ENCODE measurements at places on chromosomes 5 and 9.

DNA sequence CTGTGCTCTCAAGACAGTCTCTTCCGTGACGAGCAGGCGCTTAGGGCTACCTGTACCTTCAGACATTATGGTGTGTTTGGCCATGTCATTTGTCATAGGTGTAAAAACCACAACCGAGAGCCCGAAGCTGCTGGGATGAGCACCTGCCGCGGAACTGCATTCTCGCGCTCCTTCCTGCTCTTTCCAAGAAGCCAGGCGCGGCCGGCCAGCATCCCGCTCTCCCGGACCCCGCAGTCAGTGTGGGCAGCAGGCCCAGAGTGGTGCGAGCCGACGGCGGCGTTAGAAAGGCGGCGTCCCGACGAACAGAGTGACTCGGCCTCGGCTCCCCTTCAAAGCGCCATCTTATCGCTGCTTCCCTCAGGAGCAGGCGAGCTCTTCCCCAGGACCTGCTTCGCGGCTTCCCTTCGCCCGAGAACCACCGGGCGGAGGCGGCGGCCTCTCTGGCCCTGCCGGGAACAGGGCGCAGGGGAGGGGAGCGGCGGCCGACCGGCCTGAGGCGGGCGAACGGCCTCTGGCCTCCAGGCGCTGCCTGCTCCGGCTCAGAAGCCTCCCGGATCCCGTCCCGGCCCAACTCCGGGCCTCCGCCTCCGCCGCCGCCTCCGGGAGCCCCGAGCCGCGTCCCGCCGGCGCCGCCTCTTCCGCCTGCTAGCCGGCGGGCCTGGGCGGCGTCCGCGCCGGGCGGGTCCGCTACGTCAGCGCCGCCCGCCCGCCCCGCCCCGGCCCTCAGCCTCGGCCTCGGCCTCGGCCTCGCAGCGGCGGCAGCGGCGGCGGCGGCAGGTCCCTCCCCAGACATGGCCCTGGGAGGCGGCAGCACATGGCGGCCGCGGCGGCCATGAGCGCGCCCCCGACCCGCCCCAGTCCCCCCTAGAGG is at the start of gene FAM120A:
Gene FAM120A, plus strand, starts transcription at position 741 of the 871 bp plus-strand sequence. CDS start 231 bp downstream, outside the sequence.
- DNase-seq, result peak; percentile 44

DNA sequence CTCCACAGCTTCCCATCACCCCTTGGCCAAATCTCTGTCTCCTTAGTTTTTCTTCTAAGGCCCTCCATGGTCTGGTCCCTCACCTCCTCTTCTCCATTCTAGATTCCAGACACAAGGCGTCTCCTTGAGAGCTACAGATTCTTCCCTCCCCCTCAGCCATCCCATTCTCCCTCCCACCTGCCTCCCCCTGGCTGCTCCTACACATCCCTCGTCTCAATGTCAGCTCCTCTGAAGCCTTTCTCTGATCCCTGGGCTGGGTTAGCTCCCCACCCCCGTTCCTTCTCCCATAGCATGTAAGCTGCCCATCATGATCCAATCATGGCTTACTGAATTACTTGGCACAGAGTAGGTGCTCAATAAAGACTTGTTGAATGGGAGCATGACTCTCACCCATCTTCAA is 69.0 kb downstream of the ANKH start:
- DNase-seq, result no peak

GRCh38 chr5:146327989-146328388 is 10.7 kb upstream of the POU4F3 start:
- DNase-seq, result no peak

- no peak for DNase-seq
These were observed 218.8 kb upstream of the NR4A3 start for GRCh38 chr9:99602854-99603253.
